ENCODE measurements at places on chromosomes 4 and X. TPM values are rescaled to one million over a fixed set of nuclear protein-coding genes. Genes with fewer than 3 reads are reported as not detected.

GRCh38 chr4:102047616-102048015 is 257.1 kb downstream of the BANK1 start:
- no peak for DNase-seq

GRCh38 chr4:180205276-180205675 is 2037.9 kb upstream of the TENM3 start:
- DNase-seq = no peak

Gene ZXDB
- total RNA-seq = 13.2 TPM

Gene DDX53
- not detected for total RNA-seq

DNA sequence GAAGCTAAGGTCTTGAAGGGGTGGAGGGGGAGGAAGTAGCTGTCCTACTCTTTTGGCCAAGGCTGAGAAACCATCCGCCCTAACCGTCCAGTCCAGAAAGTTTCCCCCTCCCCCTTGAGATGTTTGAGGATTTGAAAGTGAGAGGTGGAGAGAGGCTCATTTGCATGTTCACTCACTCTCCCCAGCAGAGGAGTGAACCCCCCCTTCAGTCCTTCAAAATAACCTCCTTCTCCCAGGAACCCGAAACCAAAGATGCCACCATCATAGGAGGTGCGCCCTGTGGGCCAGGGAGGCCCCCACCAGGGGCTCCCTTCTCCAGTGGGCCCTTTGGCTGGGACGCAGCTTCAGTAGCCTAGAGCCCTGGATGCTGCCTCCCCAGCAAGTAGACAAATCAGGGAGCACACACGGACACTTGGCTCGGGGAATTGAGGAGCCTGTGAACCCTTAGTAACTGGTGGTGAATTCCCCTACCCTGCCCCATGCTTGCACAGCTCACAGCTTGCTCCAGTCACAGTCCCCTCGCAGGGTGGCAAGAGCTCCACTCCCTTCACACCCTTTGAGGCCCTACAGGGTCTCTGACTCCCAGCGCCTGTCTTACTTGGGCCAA is 25.6 kb downstream of the ELF4 start:
- no peak for DNase-seq

All from cerebellum (tissue), 4 donors.